ENCODE measurements at places on chromosomes 5 and 9.

DNA sequence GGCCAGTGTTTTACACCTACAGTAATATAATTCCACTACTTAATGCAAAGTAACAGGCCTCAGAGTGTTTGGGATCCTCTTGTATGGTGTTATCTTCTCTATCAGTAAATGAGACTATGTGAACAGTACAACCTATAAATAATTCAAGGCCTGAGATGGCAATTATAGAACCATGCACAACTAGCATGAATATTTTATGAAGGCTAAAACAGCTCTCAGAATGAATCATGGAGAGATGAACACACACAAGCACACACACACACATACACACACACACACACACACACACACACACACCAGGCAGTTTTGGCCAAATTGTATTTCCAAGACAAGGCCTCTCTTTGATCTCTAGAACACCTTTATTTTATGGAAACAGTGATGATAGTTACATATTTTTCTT, 224.9 kb downstream of the EBF1 start:
- no peak for DNase-seq

DNA sequence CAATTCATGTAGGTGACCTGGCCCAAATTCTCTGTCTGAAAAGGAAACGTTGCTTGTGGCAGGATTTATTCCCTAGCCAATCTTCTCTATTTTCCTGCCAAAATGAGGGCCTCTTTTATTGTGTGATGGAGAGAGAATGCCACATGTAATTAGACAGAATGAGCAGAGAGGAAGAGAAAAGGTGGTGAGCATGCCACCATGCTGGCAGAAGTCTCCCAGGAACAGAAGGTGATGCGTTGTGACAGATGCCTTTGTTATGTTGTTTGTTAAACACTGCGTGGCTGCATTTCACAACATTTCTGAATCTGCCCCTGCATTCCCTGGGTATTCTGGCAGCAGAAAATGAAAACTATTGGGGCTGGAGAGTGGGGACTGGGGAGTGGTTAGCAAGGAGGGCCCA, 577.6 kb downstream of the TLR4 start:
- no peak for DNase-seq

DNA sequence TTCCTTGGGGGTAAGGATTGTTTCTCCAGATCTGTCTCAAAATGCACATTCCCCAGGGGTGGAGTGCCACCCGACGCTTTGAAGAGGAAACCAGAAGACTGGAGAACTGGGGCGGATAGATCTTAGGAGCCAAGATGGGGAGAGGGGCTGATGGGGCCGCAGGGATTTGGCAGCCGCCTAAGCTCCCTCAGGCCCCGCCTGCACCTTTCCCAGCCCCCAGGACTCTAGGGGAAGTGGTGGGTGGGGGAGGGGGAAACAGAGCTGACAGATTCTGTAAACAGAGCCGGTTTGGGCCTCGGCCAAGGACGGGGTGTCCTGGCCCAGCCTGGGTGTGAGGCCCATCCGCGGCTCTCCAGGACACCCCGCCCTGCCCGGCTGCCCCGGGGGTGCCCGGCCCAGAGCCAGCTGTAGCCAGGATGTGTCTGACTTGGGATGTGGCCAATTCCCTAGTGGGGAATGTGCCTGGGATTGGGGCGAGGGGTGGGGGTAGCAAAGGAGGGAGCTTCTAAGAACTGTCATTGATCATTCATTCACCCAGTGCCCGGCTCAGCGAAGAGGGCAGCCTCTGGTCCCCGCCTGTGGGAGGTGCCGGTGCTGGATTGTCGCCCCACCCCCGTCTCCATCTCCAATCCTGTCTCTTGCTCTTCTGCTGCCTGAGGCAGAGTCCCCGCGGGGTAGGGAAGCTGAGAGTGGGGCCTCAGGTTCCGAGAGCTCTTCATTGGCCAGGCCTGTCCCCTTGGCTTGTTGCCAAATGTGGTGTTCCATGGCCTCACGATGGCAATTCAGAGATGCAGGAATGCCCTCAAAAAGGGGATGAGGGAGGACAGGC, 54.8 kb upstream of the CDKN2AIPNL start:
- no peak for DNase-seq

DNA sequence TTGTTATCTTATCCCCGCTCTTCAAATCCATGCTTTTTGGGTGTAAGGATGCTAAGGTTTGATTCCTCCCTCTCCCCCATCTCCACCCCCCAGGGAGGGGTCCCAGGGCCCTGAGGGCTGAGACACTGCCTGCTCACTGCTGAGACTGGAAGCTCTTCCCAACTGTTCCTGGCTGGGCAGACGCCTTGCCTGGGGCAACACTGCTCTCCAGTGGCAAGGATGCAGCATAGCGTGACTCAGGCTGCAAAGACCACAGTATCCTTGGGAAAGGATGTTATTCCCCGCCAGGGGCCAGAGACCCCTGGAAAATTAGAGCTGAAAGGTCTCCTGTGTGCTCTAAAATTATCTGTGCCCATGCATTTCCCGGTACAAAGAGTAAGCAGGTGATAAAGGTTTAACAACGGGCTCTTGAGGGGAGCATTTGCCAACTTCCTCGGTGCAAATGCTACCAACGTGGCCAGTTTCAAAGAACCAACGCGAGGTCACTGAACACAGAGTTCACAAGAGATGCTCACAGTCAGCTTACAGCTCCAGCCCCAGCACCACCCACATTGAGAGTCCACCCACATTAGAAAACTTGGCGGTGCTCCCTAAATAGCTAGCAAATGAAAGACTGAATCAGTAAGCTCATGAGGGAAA, 271.9 kb downstream of the NSG2 start:
- no peak for DNase-seq

- no peak for DNase-seq
Measured at GRCh38 chr5:53425687-53426511, 54.5 kb upstream of the FST start.

DNA sequence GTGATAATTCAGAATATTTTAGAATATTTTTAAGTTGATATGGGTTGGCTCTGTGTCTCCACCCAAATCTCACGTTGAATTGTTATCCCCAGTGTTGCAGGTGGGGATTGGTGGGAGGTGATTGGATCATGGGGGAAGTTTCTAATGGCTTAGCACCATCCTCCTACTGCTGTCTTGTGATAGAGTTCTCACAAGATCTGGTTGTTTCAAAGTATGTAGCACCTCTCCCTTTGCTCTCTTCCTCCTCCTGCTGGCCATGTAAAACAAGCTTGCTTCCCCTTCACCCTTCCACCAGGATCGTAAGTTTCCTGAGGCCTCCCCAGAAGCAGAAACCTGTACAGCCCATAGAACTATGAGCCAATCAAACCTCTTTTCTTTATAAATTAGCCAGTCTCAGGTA, 214.6 kb upstream of the C9orf72 start:
- DNase-seq, result no peak
